Occipital lobe (tissue), 3 donors: ENCODE measurements at places on chromosomes 3 and 15. TPM values are rescaled to one million over a fixed set of nuclear protein-coding genes. Genes with fewer than 3 reads are reported as not detected.

Gene CCR3
- total RNA-seq = not detected

Gene COL6A5
- under 0.01 TPM for total RNA-seq

Gene ECE2
- 2.2 TPM for total RNA-seq

Gene HLTF
- 115 TPM for total RNA-seq

Gene GOLGA8G
- total RNA-seq = not detected
